ENCODE measurements at places on chromosomes 6 and 20.

- no peak for DNase-seq
Observed at GRCh38 chr6:85460154-85460920, 10.5 kb downstream of the NT5E start.

GRCh38 chr20:42484335-42484734, 705.4 kb downstream of the PTPRT start:
- no peak for DNase-seq

DNA sequence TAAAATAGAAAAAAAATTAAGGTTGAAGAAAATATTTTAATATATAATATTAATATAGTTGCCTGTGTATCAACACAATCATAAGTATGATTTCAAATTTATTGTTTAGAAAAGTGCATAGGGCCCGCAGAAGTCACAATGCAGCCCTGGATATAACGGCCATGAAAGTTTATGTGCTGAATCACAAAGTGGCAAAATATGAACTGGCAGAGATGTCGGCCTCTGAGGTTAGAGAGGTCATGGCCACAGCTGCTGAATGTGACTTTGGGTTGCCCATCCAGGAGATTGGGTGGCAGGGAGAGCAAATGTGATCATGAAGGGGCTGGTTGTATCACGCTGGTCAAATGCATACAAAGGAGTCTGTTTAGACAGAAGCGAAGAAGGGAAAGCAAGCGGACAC, 35.7 kb downstream of the COL11A2 start:
- DNase-seq: no peak

DNA sequence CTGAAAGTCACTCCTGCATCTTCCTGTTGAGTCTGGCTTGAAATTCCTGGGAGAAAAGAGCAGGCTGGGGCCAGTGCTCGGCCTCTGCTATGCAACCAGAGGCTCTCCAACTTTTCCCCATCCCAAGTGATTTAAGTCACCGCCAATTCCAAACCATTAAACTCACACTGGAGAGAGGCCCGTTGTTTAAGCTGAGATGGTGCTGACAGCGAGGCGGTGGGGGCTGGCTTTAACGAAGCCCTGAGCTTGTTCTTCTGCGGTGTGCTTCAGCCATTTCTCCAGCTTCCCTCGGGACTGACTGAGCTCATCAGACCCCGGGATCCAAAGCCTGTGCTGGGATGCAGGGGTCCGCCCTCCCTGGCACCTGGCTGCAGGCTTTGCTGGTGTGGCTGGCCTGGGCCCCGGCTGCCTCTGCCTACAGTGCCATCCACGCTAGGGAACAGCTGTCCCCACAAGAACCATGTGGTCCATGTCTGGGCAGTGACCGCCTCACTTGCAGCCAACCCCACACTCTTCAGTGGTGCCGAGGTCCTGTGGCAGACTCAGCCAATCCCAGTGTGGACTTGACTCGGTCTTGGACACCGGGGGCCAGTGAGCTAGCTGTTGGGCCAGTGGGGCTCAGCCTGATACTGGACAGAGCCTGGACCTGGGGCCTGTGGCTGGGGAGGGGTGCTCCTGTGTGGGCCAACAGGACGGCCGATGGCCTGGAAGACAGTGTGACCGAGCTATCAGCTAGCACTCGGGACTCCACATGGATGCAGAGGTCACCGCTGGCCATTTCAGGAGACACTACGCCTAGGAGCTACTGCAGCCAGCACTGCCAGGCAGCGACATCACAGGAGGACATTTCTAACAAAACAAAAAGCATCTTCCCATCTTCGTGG, 21.2 kb downstream of the RAMACL start:
- DNase-seq: peak; percentile 73

DNA sequence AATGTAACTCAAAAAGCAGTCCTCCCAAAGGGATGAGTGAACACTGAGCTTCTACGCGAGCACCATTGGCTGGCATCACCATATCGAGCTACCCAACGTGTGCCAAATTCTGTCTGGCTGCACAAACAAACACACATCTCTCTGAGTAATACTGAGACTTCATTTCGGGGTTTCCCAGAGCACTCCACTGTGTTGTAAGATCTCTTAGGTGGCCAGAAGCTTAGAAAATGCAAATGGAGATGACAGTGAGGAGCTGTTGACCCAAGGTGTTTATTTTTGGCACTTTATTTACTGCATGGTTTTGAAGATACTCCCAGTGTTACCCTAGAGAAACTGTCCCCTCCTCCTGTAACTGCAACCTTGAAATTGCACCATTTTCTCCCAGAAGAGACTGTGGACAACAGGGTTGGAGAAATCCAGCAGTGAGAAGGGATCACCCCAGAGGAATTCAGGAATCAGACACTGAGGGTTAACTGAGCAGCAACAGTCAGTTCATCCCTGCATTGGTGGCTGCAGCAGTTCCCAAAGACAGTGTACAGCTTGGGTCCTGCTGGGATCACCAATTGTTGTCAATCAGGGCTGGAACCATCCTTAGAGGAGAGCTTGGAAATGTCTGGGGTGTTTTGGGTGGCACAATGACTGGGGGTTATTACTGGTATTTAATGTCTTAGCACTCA, 1.0 kb upstream of the RIPOR2 start:
- DNase-seq: no peak

- no peak for DNase-seq
Observed at GRCh38 chr6:73547036-73547435, 26.2 kb upstream of the EEF1A1 start.

GRCh38 chr6:11258260-11259237, 26.1 kb upstream of the NEDD9 start:
- DNase-seq: no peak

DNA sequence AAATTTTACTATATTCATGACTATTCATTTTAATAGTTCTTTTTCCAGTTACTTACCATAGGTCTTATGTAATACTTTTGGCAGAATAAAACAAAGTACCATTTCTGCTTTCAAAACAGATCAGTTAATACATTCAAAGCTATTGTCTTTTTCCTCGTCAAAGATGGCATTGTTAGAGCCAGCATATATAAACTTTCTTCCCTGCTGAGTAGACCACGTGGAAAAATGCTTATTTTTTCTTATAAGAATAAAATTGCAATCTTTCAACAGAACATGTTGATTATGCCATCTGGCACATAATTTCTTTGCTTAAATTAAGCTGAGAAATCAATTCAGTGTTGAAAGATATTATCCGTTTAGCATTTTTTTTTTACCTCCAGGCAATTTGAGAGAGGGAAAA, 34.9 kb upstream of the EXOC2 start:
- DNase-seq: no peak

DNA sequence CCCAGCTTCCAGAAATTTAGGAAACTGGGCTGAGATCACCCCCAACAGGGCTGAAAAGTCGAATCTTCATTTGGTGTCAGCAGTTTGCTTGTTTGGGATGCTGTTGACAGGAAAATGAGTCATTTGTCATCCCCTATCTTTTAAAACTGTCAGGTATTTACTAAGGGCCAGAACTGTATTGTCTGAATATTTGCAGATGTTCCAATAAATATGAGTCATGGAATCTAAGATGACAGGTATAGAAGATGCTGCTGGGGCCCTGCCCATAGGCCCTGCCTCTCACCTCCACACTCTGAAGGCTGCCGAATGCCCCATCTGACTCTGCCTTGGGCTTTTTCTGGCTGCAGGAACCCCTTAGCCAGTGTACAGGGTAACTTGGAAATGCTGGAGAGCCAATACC, 3.9 kb downstream of the ETV7 start:
- DNase-seq: no peak

- no peak for DNase-seq
Observed at GRCh38 chr6:34447386-34447785, 18.5 kb upstream of the PACSIN1 start.

DNA sequence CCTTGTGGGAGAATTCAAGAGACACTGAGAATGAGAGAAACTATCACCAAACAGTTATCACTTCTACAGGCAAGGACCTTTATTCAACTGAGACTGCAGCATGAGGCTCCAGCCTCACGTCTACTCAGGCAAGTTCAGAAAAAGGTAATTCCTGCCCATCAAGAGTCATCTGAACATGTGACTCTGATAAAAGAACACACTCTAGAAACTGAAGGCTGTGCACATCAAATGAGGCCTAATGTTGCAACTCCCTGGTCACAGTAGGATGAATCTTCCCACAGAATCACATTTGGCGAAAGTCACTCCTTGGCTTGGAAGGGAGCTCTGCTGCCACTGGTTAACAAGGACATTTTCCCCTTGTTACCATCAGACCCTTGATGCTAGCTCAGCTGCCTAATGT, 71.2 kb upstream of the EMILIN3 start:
- no peak for DNase-seq

GRCh38 chr6:158769234-158769770, 49.9 kb downstream of the EZR start:
- peak; percentile 55 for DNase-seq

GRCh38 chr6:41767112-41767833, 12.4 kb downstream of the FRS3 start:
- peak; percentile 57 for DNase-seq

DNA sequence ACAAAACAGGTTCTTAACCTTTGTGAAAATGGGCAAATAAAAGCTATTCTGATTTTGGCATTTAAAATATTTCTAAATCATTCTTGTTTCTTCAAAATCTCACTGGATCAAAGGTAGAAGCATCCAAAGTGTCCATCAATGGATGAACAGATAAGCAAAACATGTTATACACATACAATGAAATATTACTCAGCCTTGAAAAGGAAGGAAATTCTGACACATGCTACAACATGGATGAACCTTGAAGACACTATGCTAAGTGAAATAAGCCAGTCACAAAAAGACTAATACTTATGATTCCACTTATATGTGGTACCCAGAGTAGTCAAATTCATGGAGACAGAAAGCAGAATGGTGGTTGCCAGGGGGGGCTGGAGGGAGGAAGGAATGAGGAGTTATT, 45.9 kb downstream of the SNX14 start:
- DNase-seq: no peak

- DNase-seq: no peak
Observed at GRCh38 chr6:139765825-139766285, 391.4 kb upstream of the CITED2 start.

GRCh38 chr6:52305948-52306767, 21.6 kb upstream of the MCM3 start:
- DNase-seq: no peak

DNA sequence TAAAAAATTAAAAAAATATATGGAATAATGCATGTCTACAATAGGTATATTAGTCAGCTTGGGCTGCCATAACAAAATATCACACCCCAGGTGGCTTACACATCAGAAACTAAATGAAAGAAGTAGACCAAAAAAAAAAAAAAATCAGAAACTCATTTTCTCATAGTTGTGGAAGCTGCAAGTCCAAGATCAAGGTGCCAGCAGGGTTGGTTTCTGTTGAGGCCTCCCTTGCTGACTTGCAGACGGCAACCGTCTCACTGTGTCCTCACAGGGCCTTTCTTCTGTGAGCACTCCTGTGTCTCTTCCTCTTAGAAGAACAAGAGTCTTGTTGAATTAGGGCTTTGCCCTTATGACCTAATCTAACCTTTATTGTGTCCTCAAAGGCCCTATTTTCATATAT, 11.4 kb upstream of the GDAP1L1 start:
- no peak for DNase-seq

GRCh38 chr20:33828967-33829560, 17.9 kb downstream of the CHMP4B start:
- no peak for DNase-seq

DNA sequence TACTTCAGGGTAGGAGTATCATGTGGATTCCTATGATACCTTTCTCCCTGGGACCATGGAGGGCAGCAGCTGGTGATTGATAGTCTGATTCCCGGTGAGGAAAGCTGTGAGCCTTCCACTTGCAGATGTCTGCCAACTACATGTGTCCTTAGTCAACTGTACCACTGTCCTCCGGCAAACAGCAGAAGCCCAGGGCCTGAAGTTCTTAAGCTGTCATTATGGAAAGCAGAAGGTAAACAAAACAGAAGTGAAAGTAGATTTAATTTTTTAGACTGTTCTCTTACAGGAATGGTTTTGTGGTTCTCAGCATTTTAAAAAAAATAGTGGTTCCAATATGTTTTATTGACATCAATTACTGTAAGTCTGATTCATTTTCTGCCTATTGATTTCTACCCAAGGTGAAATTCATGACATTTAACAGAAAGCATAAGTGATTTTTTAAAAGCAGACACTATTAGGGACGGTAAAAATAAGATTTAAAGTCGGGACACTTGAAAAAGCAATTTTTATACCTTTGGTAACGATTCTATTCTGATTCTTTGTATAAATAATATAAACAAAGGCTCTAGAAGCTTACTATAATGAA, 36.6 kb downstream of the PTPN1 start:
- no peak for DNase-seq

DNA sequence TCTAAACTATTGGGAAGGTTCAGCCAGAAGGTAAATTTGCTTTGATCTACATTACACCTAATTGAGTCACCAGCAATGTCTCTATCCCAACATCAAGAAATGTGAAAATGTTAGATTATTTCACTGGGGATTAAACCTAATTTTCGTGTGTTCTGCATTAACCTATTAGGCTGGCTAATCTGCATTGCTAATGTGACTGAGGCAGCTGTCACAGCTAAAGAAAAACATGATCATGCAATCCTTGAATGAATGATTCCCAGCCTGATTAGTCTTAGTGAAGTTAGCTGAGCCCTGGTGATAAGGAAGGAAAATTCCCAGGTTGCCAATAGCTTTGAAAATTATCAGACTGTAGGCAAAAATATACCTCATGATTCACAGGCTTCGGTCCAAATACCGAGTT, 135.3 kb downstream of the LINC00237 start:
- no peak for DNase-seq

DNA sequence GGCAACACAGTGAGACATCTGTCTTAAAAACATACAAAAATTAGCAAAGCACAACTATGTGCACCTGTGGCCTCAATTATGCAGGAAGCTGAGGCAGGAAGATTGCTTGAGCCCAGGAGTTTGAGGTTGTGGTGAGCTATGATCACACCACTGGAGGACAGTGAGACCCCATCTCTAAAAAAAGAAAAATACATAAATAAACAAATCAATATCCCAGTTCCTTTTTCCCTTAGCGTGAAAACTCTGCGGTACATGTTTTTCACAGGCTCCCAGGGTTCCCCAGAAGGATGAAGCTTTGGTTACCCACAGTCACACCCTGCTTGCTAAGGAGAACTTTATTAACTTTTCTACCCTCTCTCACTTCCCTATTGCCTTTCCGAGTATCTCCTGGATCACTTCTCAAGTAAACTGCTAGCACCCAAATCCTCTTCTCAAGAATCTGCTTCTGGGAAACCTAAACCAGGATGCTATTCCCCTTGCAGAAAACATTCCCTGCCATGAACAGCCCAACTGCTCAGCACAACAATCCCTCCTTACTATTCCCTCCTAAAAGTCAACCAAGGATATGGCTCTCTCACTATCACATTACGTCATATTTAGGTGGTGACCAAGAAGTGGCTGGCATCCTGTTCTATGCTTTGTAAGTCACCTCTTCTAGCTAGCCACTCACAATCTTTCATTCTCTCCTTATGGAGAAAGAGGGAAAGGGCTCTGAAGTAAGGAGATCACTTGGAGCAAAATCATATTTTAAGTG, 122.4 kb downstream of the IPCEF1 start:
- no peak for DNase-seq

GRCh38 chr6:167683028-167683862, 143.5 kb upstream of the AFDN start:
- peak; percentile 78 for DNase-seq

DNA sequence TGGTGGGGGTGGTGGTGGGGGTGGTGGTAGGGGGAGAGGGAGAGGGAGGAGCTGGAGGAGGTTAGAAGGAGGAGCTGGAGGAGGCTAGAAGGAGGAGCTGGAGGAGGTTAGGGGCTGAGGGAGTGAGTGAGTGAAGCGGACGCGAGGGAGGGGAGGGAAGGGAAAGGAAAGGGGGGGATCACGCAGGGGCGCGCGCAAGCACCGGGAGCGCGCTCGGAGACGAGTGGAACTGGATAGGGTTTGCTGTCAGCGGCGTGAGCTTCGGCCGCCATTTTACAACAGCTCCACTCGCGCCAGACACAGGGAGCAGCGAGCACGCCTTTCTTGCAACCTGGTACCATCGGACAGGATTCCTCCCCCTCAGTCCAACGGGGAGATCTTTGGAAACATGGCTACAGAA, 90.5 kb upstream of the FERMT1 start:
- no peak for DNase-seq

All from Right ventricle myocardium superior (tissue), 1 donor.